Posterior vena cava (tissue), 2 donors: ENCODE measurements at places on chromosomes 4 and X. TPM values are rescaled to one million over a fixed set of nuclear protein-coding genes. Genes with fewer than 3 reads are reported as not detected.

CXorf49 gene
- not detected for total RNA-seq

DNA sequence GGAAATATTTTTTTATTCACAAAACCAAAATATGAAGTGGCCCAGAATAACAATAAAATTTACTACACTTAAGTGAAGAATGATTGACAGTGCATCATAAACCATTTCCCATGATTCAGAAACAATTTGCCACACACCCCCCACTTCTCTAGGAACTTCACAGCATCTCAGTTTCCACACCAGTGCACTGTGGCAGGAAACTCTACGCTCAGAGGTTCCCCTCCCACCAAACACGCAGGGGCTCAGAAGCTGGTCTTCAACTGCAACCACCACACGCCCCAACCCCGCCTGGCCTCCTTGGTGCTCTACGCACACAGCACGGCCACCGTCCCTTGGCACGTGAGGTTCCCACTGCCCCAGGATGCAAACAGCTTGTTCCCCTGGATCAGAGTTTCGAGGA lies 63.7 kb downstream of the ZFYVE28 start:
- DNase-seq: no peak

ETDA gene
- total RNA-seq: not detected

ARAP2 gene
- 12.8 TPM for total RNA-seq

GRCh38 chr4:20778896-20779295 lies 78.6 kb downstream of the PACRGL start:
- DNase-seq: no peak
